ENCODE measurements at places on chromosomes 16 and 17. TPM values are rescaled to one million over a fixed set of nuclear protein-coding genes. Genes with fewer than 3 reads are reported as not detected.

Gene ORC6
- 22.7 TPM for total RNA-seq

Gene MPV17L
- not detected for total RNA-seq

Gene C17orf67
- total RNA-seq, result 1.5 TPM

Gene CHST5
- total RNA-seq, result not detected

Gene ASB16
- not detected for total RNA-seq

Gene ZNF267
- 6.3 TPM for total RNA-seq

Gene LPCAT2
- total RNA-seq, result 30.5 TPM

Gene GPR142
- total RNA-seq, result not detected

Gene TBC1D3K
- total RNA-seq, result not detected

Gene ABCA10
- not detected for total RNA-seq

Gene XAF1
- 3.6 TPM for total RNA-seq

Gene TERB1
- not detected for total RNA-seq

DNA sequence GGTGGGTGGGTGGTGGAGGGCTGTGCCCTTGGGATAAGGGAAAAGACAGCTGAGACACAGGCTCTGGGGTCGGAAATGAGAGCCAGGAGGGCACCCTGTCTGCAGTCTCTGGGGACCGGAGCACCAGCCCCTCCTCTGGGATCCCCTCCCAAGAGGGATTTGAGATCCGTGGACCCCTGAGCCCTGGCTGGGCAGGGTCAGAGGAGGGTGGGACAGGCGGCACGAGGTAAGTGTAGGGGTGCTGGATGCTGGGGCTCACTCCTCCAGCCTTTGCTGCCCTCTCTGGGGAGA lies 425 bp downstream of the SGSH start:
- peaks cover 17% of the 10 kb centered on the region for H3K36me3 ChIP-seq

DNA sequence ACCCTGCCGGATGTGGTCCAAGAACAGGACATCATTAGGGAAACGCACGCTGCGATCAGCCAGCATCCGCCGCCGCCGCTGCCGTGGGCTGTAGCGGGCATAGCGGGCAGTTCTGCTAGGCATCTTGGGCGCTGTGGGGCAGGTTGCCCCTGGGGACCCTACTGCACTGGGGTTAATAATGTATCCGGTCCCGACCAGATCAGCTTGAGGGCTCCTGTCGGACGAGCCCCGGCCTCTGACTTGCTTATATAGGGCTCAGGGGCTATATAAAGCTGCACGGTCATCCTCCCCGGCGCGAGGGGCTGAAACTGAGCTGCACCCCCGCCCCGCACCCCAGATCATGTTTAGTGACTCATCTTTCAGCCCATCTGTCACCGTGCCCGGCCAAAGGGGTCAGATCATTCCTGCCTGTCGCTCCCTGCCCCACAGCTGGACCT lies at the start of gene PPP1R27:
PPP1R27 (minus strand) TSS at position 220 of the 437 bp plus-strand sequence; CDS start at position 123, 97 bp downstream.
- no peak for DNase-seq
- H3K4me3 ChIP-seq, result peak within 1 kb of the TSS; percentile 87
- no peaks in the 10 kb centered on the region for H3K36me3 ChIP-seq

DNA sequence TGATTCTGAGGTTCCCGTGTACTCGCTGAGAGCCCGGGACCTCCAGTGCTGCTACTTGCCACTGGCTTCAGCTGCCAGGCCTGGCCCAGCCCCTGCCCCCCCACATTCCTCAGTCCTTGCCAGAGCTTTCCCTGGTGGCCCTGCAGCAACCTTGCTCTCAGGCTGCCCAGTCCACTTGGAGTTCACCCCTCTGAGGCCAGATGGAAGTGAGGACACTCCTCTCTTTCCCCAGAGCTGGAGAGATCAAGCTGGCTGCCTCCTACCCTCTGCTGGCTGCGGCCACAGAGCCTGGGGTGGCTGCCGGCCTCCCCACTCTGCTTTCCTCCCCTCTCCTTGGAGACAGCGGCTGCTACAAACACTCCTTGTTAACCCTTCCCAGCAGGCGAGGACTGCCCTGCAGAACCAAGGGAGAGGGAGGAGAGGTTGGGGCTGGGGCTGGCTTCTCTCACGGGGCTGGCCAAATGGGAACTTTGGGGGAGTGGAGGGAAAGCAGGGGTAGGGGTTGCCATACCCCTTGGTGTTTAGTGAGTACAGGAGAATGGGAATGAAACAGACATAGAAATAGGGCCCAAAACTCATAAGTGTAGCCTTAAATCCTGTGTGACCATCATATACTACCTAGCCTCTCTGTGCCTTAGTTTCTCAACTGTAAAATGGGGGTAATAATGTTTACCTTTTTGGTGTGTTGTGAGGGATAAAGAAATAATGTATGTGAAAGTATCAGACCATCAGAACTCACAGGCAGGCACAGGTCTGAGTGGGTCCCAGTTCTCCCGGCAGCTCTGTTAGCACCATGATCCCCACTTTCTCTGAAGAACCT lies at the start of gene GAS2L2:
GAS2L2 (minus strand) TSS at position 295 of the 820 bp plus-strand sequence. CDS start 389 bp downstream, outside the sequence.
- H3K36me3 ChIP-seq, result no peaks in the 10 kb centered on the region
- H3K27ac ChIP-seq, result no peak within 1 kb of the TSS

- DNase-seq, result no peak
- H3K4me3 ChIP-seq, result no peak overlapping the region
- no peaks in the 10 kb centered on the region for H3K27me3 ChIP-seq
- H3K27ac ChIP-seq, result no peak overlapping the region
These were observed 51.4 kb downstream of the WSB1 start for GRCh38 chr17:27345141-27345904.

DNA sequence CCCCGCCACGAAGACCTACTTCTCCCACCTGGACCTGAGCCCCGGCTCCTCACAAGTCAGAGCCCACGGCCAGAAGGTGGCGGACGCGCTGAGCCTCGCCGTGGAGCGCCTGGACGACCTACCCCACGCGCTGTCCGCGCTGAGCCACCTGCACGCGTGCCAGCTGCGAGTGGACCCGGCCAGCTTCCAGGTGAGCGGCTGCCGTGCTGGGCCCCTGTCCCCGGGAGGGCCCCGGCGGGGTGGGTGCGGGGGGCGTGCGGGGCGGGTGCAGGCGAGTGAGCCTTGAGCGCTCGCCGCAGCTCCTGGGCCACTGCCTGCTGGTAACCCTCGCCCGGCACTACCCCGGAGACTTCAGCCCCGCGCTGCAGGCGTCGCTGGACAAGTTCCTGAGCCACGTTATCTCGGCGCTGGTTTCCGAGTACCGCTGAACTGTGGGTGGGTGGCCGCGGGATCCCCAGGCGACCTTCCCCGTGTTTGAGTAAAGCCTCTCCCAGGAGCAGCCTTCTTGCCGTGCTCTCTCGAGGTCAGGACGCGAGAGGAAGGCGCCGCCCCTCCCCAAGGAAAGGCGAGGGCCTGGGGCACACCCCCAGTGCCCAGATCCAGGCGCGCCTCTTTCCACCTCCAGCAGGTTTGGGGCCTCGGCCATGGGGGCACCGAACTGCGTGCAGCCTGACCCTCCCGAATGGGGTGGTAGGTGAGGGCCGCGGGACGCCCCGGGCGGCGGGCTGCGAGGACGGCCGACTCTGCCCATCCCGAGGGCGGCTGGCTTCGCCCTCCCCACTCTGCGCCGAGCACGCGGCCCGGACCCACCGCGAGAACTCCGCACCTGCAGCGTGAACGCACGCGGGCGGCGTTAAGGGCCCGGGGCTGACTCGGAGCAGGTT lies 664 bp downstream of the HBQ1 start:
- H3K27ac ChIP-seq, result no peak overlapping the region
- peaks cover 5% of the 10 kb centered on the region for H3K4me1 ChIP-seq
- peak; percentile 46 for DNase-seq

GRCh38 chr17:7237761-7238419 lies 1.4 kb downstream of the PHF23 start:
- H3K27me3 ChIP-seq, result peaks cover 12% of the 10 kb centered on the region
- peaks cover 64% of the 10 kb centered on the region for H3K4me1 ChIP-seq
- H3K36me3 ChIP-seq, result peaks cover 58% of the 10 kb centered on the region
- peak overlapping the region; percentile 85 for H3K27ac ChIP-seq
- DNase-seq, result no peak

GRCh38 chr16:69324585-69325253 lies 5.7 kb downstream of the PDF start:
- peaks cover 37% of the 10 kb centered on the region for H3K4me1 ChIP-seq
- H3K27me3 ChIP-seq, result peaks cover 6% of the 10 kb centered on the region

DNA sequence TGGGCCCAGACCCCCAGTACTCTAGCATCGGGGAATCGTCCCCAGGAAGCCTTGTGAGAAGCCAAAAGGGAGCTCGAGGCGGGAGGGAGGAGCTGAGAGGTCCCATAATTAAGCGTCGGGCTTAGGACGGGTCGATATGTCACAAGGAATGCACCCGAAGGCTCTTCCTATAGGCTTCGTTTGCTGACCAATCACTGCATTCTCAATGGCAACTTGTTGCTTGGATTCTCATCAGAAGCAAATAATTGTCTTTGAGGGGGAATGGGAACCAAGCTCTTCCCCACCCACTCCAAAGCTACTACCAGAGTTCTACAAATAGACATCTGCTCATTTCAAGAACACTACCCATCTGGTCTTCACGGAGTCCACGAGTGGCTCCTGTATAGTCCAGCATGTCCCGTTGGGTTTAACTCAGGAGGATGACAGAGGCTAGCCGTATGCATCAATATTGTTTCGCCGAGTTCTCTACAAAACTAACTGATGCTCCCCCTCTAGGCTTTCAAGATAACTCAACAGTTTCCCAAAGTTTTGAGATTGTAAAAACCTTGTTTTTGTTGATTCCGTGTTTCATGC lies 628 bp upstream of the BLMH start:
- H3K27me3 ChIP-seq, result no peaks in the 10 kb centered on the region
- peaks cover 13% of the 10 kb centered on the region for H3K4me1 ChIP-seq
- peak; percentile 30 for DNase-seq
- H3K4me3 ChIP-seq, result peak overlapping the region; percentile 62

- H3K27me3 ChIP-seq, result peaks cover 2% of the 10 kb centered on the region
- H3K27ac ChIP-seq, result peak overlapping the region; percentile 69
- peak; percentile 68 for DNase-seq
- peak overlapping the region; percentile 34 for H3K4me3 ChIP-seq
These were observed 135.0 kb upstream of the FOXF1 start for GRCh38 chr16:86375364-86375763.

DNA sequence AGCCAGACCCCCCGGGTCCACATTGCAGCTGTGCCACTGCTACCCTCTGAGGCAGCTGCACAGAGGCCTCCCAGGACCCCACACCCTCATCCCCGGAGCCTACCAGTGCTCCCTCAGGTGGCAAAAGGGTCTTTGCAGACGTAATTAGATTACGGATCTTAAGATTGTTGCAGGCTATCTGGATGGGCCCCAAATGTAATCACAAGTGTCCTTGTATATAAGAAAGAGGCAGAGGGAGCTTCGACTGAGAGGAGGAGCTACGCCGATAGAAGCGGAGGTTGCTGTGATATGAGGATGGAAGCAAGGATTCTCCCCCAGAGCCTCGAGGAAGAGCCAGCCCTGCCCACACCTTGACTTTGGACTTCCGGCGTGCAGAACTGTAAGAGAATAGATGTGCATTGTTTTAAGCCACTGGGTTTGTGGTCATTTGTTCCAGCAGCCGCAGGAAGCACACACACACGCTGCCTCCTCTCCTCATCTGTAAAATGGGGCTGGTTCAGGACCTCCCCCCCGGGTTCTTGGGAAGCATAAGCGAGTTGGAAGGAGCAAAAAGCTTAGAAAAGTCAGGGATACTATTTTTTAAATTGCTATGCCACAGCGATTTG lies 10.5 kb upstream of the RAI1 start:
- no peak overlapping the region for H3K27ac ChIP-seq
- H3K4me3 ChIP-seq, result no peak overlapping the region
- no peak for DNase-seq
- H3K27me3 ChIP-seq, result peaks cover 4% of the 10 kb centered on the region
- peaks cover 47% of the 10 kb centered on the region for H3K4me1 ChIP-seq

- H3K27ac ChIP-seq, result no peak overlapping the region
- H3K4me3 ChIP-seq, result no peak overlapping the region
- no peak for DNase-seq
- H3K36me3 ChIP-seq, result no peaks in the 10 kb centered on the region
- no peaks in the 10 kb centered on the region for H3K4me1 ChIP-seq
These were observed 5.9 kb downstream of the KRT28 start for GRCh38 chr17:40793832-40794231.

DNA sequence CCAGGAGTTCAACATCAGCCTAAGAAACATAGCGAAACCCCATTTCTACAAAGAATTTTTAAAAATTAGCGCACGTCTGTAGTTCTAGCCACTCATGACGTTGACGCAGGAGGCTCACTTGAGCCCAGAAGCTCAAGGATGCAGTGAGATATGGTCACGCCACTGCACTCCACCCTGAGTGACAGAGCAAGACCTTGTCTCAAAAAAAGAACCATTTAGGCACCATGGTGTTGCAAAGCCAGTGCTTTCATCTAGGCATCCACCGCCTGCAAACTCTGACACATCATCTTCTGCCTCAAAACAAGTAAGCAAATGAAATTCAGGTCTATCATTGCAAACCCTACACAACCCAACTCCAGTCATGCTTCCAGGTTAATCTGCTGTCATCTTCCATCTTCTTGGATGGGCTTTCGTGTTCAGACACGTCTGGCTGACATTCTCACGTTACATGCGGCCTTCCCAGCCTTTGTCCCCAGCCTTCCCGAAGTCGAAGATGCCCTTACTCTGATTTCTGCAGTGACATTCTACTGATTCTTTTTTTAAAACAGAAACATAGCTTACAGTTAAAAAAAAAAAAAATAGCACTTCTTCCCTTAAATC lies 8.9 kb downstream of the ANKRD11 start:
- H3K27ac ChIP-seq, result peak overlapping the region; percentile 32
- H3K27me3 ChIP-seq, result peaks cover 9% of the 10 kb centered on the region
- no peak for DNase-seq
- peaks cover 84% of the 10 kb centered on the region for H3K4me1 ChIP-seq
- H3K36me3 ChIP-seq, result peaks cover 4% of the 10 kb centered on the region
- H3K4me3 ChIP-seq, result no peak overlapping the region

GRCh38 chr17:17401271-17401781 lies 75.5 kb upstream of the MED9 start:
- DNase-seq, result no peak
- peaks cover 33% of the 10 kb centered on the region for H3K4me1 ChIP-seq
- no peaks in the 10 kb centered on the region for H3K36me3 ChIP-seq
- no peak overlapping the region for H3K27ac ChIP-seq
- no peak overlapping the region for H3K4me3 ChIP-seq
- peaks cover 14% of the 10 kb centered on the region for H3K27me3 ChIP-seq

DNA sequence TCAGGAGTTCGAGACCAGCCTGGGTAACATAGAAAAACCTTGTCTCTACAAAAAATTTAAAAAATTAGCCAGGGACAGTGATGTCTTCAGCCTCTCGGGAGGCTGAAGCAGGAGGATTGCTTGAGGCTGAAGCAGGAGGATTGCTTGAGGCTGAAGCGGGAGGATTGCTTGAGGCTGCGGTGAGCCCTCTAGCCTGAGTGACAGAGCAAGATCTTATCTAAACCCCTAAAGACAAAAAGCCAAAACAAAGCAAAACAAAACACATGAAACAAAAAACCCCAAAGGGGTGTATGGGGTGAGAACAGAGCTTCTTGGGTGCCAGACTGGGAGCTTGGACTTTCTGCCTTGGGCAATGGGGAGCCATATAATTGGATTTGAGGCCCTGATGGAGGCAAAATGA lies 2.6 kb downstream of the SPNS3 start:
- H3K36me3 ChIP-seq, result no peaks in the 10 kb centered on the region
- no peaks in the 10 kb centered on the region for H3K4me1 ChIP-seq
- no peak for DNase-seq
- H3K27ac ChIP-seq, result no peak overlapping the region

GRCh38 chr17:21164216-21164615 lies 37.5 kb downstream of the DHRS7B start:
- H3K4me1 ChIP-seq, result peaks cover 40% of the 10 kb centered on the region
- H3K36me3 ChIP-seq, result no peaks in the 10 kb centered on the region
- H3K27me3 ChIP-seq, result no peaks in the 10 kb centered on the region

- peak overlapping the region; percentile 60 for H3K4me3 ChIP-seq
- H3K27ac ChIP-seq, result peak overlapping the region; percentile 84
- peak; percentile 58 for DNase-seq
- H3K36me3 ChIP-seq, result peaks cover 22% of the 10 kb centered on the region
- H3K4me1 ChIP-seq, result peaks cover 19% of the 10 kb centered on the region
These were observed 46.5 kb downstream of the KSR1 start for GRCh38 chr17:27502526-27503324.

- H3K27me3 ChIP-seq, result peaks cover 36% of the 10 kb centered on the region
- no peaks in the 10 kb centered on the region for H3K4me1 ChIP-seq
These were observed 42.8 kb downstream of the CDH1 start for GRCh38 chr16:68779891-68780290.
